ENCODE measurements at places on chromosomes 7 and 10.

- no peak for DNase-seq
Observed at GRCh38 chr10:123309731-123310130, 155.5 kb downstream of the BUB3 start.

GRCh38 chr7:27929127-27929526, 189.2 kb downstream of the TAX1BP1 start:
- DNase-seq, result no peak

- DNase-seq, result no peak
Observed at GRCh38 chr7:24910551-24911212, 69.3 kb downstream of the OSBPL3 start.

- DNase-seq, result no peak
Observed at GRCh38 chr10:3173171-3173878, 743 bp upstream of the PITRM1 start.

- DNase-seq, result no peak
Observed at GRCh38 chr10:3635211-3635671, 149.8 kb downstream of the KLF6 start.

DNA sequence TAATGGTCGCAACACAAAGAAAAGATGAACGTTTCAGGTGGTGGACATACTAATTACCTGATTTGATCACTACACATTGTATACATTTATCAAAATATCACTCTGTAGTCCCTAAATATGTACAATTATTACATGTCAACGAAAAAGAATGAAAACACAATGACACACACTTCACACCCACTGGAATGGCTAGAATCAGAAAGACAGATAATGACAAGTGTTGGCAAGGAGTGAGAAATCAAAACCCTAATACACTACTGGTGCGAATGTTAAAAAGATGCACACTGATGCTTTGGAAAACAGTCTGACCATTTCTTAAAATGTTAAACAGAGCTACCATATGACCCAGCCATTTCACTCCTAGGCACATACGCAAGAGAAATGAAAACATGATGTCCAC, 2.3 kb downstream of the COA1 start:
- no peak for DNase-seq

DNA sequence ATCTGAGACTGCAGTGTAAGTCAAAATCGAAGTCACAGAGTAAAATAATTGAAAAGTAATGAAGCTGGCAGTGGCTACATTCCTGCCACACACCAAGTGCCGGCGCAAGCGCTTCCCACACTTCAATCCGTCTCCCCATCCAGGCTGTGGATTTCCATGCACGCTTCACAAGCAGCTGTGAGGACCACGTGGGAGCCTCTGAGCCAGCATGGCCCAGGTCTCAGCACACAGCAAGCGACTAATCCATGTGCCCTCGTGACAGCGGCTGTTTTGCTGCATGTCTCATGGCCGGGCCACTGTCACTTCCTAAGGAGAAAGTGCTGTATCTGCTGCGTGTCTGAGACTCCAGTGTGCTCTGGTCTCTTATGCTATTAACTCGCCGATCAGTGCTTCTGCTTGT, 566.9 kb downstream of the DNAJB6 start:
- DNase-seq, result no peak

- no peak for DNase-seq
Observed at GRCh38 chr7:156163747-156164146, 351.5 kb upstream of the SHH start.

- DNase-seq, result no peak
Observed at GRCh38 chr10:120715171-120715570, 136.0 kb upstream of the WDR11 start.

DNA sequence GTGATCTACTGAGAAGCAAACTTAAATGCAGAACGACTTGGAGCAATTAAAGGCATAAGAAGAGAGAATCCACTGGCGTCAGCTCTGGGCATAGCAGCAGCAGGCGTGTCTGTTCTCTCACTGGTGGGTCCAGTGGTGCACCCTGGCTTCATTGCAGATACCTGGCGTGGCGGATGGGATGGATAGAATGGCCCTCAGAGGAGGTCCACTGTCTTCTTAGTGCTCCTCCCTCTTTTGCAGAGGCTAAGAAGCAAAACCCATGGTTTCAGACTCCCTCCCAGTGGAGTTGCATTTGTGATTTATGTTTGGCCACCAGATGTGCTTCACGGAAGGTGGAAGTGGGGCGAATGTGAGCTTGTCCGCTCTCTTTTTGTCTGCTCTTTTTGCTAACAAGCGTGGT, 28.4 kb upstream of the PRKAG2 start:
- no peak for DNase-seq

GRCh38 chr7:772392-772791, 45.3 kb upstream of the PRKAR1B start:
- no peak for DNase-seq

GRCh38 chr7:139068544-139069399, 32.9 kb upstream of the ZC3HAV1L start:
- no peak for DNase-seq

DNA sequence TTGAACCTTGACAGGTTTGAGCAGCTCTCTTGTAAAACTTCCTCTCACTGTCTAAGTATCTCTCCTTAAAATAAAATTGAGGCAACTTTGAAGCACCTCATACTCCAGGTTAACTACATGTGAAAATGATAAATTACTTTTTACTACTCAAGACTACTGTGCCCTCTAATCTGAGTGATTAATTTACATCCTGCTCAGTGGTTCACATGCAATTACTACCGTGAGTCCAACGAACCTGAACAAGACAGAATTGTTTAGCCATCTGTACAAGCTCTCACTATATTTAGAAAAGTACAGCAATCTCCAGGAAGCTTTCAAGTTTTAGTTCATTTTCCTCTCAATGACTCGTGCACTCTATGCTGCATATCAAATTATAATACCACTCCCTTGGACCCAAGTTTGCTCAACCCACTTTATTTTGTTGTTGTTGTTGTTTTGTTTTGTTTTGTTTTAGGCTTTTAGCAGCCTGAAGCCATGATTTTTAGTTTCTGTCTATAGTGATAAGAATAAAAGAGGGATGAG, 21.2 kb downstream of the PDE1C start:
- no peak for DNase-seq

- DNase-seq, result no peak
Observed at GRCh38 chr10:127463548-127463947, 85.6 kb upstream of the NPS start.

All from activated T-cell treated with anti-CD3 and anti-CD28 coated beads, Interleukin-2, amount 50 U/mL, for 24 hours (primary cell).